ENCODE measurements at places on chromosomes 6 and 20.

GRCh38 chr20:16505894-16506293 is 67.4 kb downstream of the KIF16B start:
- DNase-seq, result no peak

DNA sequence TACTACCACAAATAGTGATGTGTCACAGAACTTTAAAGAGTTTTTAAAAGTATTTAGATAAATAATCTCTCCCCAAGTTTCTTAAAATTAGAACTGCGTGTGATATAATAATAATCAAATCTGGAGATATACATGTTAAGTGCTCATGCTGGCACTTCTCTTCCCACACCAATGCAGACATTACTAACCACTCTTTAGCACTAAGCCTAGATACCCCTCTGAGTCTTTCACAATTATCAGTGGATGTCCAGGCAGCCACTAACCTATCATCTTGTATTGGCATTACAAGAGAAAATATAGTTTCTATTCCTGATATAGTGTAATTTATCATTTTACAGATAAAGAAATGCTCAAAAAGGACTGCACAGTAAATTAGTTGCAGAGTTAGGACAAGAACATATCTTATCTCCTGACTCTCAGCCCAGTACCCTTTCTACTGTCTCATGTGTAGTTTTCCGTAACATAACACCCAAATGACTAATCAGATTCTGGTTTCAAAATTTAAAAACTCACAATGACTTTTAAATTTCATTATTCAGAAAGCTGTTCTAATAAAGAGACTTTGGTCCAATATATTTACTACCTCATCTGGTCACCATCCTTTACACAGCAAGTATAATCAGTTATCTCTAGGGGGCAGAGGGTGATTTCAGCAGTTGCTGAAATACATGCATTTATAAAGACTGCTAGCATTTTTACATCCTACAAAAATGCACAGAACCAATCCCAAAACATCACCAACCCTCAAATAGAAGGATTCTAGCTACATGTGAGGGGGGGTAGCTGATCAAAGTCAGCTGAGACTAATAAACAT is 215.5 kb upstream of the MCHR2 start:
- DNase-seq, result no peak

GRCh38 chr6:138400326-138400725 is 3.7 kb upstream of the HEBP2 start:
- DNase-seq, result no peak

GRCh38 chr20:38373231-38373867 is 27.1 kb downstream of the LBP start:
- DNase-seq, result no peak

- DNase-seq, result no peak
Observed at GRCh38 chr20:15515691-15516090, 1057.6 kb downstream of the KIF16B start.

DNA sequence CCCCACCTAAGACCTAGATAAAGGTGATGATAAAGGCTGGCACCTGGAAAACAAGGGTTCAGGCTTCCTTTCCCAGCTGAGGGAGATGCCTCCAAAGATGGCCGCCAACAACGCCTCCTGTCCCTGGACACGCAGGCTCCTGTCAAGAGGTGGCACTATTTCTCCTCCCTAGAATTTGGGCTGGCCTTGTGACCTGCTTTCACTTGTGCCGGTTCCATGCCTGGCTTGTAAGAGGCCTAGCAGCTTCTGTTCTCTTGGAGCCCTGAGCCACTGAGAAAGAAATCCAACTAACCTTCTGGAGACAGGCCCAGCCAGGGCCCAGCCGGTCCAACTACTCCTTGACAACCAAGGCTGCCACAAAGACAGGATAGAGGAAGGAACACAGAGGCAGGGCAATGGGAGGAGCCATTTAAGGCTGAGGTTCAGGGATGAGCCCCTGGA is 60.2 kb upstream of the RALY start:
- DNase-seq, result peak; percentile 19

- DNase-seq, result no peak
Observed at GRCh38 chr6:167407239-167408064, 82.6 kb downstream of the TTLL2 start.

Measured in DMS153 (cell line).